ENCODE measurements at places on chromosomes 13 and 19.

- peaks cover 42% of the 10 kb centered on the region for H3K36me3 ChIP-seq
- H3K27ac ChIP-seq: peak overlapping the region; percentile 70
- H3K4me1 ChIP-seq: peaks cover 27% of the 10 kb centered on the region
- no peaks in the 10 kb centered on the region for H3K27me3 ChIP-seq
- H3K4me3 ChIP-seq: no peak overlapping the region
These were observed 16.1 kb upstream of the TPT1 start for GRCh38 chr13:45356966-45357672.

DNA sequence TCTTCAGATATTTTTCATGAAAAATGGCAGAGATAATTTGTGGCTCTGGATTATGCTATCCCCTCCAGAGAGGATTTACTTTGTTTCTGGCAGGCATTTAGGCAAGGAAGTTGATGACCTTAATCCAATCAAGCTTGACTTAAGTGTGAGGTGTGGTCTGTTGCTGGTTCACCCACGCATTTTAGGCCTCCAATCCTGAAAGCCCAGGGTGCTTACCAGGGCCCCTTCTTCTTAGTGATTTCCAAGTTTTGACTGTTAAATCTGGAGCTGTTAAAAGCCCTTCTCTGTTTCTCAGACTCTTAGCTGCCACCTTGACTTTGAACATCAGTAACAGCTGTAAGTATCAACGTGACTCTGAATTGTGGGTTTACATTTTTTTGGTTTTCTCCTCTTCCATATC is 161.8 kb downstream of the DNAJC15 start:
- no peak for DNase-seq
- H3K27me3 ChIP-seq: no peaks in the 10 kb centered on the region
- no peaks in the 10 kb centered on the region for H3K4me1 ChIP-seq
- H3K27ac ChIP-seq: no peak overlapping the region

GRCh38 chr13:43881580-43881979 is 1.9 kb downstream of the LACC1 start:
- no peaks in the 10 kb centered on the region for H3K27me3 ChIP-seq
- no peak overlapping the region for H3K27ac ChIP-seq
- H3K36me3 ChIP-seq: peaks cover 7% of the 10 kb centered on the region

GRCh38 chr13:82797876-82798275 is 1084.4 kb downstream of the SLITRK1 start:
- H3K4me1 ChIP-seq: no peaks in the 10 kb centered on the region
- no peak overlapping the region for H3K4me3 ChIP-seq
- H3K27ac ChIP-seq: no peak overlapping the region
- no peak for DNase-seq

DNA sequence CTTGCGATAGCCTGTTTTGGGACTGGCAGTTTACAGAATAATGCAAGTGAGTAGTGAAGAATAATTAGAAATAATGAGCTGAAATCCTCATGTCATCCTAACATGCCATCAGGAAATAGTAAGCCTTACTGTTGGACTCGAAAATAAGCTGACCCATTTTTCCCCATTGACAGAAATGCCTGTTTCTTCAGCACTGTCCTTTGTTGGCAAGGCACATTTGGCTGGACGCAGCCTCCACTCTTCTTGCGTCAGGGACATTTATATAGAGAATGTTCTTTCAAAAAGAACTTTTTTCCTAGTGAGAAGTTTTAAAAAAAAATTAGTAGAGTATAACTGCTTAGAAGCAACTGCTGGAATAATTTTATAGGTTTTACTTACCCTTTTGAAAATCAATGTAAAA is 47.1 kb downstream of the ARHGAP35 start:
- DNase-seq: no peak
- peaks cover 22% of the 10 kb centered on the region for H3K4me1 ChIP-seq
- no peak overlapping the region for H3K27ac ChIP-seq
- H3K27me3 ChIP-seq: no peaks in the 10 kb centered on the region
- peaks cover 12% of the 10 kb centered on the region for H3K36me3 ChIP-seq
- H3K4me3 ChIP-seq: no peak overlapping the region

- no peak overlapping the region for H3K27ac ChIP-seq
- no peaks in the 10 kb centered on the region for H3K36me3 ChIP-seq
- H3K4me1 ChIP-seq: no peaks in the 10 kb centered on the region
- no peak overlapping the region for H3K4me3 ChIP-seq
These were observed 566.3 kb downstream of the UQCRFS1 start for GRCh38 chr19:28646629-28647028.

DNA sequence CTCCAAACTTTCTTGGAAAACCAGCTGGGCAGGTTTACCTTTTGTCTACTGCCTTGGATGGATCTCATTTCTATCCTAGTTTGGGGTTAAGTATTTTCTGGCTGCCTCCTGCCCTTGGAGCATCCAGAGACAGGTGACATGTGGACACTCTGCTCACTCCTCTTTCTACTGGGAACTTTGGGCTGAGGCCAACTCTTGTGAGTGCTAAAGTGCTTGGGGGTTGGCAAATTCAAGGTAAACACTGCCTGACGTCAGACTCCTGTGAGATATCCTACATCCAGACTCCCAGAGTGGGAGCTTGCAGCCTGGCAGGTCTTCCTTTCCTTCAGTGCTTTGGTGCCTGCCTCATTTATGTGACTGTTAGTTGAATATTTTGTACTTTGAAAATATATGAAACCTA is 388.1 kb downstream of the KCNRG start:
- H3K36me3 ChIP-seq: no peaks in the 10 kb centered on the region
- H3K27ac ChIP-seq: no peak overlapping the region
- H3K4me1 ChIP-seq: peaks cover 18% of the 10 kb centered on the region

GRCh38 chr13:22092791-22093560 is 422.1 kb downstream of the FGF9 start:
- no peak overlapping the region for H3K27ac ChIP-seq
- H3K36me3 ChIP-seq: peaks cover 2% of the 10 kb centered on the region

DNA sequence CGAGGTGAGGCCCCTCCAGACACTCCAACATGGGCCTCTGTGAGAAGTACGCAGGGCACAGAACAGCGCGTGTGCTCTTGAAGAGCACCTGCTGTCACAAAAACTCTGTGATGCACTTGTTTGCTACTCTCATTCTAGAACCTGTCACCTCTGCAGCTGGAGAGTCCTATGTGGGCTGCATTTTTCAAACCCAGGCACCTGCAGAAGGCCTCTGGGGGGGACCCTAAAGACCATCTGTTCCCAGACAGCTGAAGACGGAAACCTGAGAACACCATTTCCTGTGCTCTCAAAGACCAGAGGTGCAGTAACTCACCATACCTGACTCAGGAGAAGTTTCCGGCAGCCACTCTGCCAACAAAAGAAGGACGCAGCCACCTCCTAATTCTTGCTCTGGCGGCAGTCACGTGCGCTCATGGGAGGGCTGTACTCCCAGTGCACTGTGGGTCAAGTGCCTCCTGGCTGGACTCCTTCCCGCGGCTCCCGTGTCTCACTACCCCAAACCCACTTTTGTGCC is 28.1 kb downstream of the RANBP3 start:
- H3K27ac ChIP-seq: no peak overlapping the region
- DNase-seq: no peak
- peaks cover 39% of the 10 kb centered on the region for H3K36me3 ChIP-seq
- no peaks in the 10 kb centered on the region for H3K27me3 ChIP-seq
- H3K4me1 ChIP-seq: peaks cover 84% of the 10 kb centered on the region

GRCh38 chr13:73171271-73171682 is 112.5 kb downstream of the KLF5 start:
- H3K27me3 ChIP-seq: no peaks in the 10 kb centered on the region
- no peak overlapping the region for H3K27ac ChIP-seq
- DNase-seq: no peak
- H3K4me3 ChIP-seq: no peak overlapping the region

GRCh38 chr13:46106839-46107371 is 2.1 kb upstream of the CPB2 start:
- DNase-seq: no peak
- peaks cover 12% of the 10 kb centered on the region for H3K27me3 ChIP-seq
- H3K4me1 ChIP-seq: peaks cover 4% of the 10 kb centered on the region
- no peak overlapping the region for H3K4me3 ChIP-seq

GRCh38 chr13:111461445-111462149 is 141.2 kb downstream of the TEX29 start:
- peaks cover 30% of the 10 kb centered on the region for H3K27me3 ChIP-seq
- H3K4me1 ChIP-seq: peaks cover 8% of the 10 kb centered on the region
- no peak overlapping the region for H3K27ac ChIP-seq
- DNase-seq: no peak
- no peak overlapping the region for H3K4me3 ChIP-seq
- no peaks in the 10 kb centered on the region for H3K36me3 ChIP-seq

GRCh38 chr13:42364613-42365000 is 92.7 kb downstream of the AKAP11 start:
- H3K36me3 ChIP-seq: no peaks in the 10 kb centered on the region
- no peak overlapping the region for H3K4me3 ChIP-seq
- DNase-seq: no peak
- no peaks in the 10 kb centered on the region for H3K27me3 ChIP-seq
- H3K27ac ChIP-seq: no peak overlapping the region

GRCh38 chr19:54436031-54436523 is 12.9 kb upstream of the LENG8 start:
- no peak for DNase-seq
- peaks cover 31% of the 10 kb centered on the region for H3K36me3 ChIP-seq
- peaks cover 17% of the 10 kb centered on the region for H3K4me1 ChIP-seq
- H3K27ac ChIP-seq: no peak overlapping the region
- no peak overlapping the region for H3K4me3 ChIP-seq

GRCh38 chr19:49152119-49152550 is 3.1 kb downstream of the HRC start:
- peaks cover 27% of the 10 kb centered on the region for H3K4me1 ChIP-seq
- peaks cover 6% of the 10 kb centered on the region for H3K36me3 ChIP-seq
- DNase-seq: no peak
- peaks cover 90% of the 10 kb centered on the region for H3K27me3 ChIP-seq
- H3K4me3 ChIP-seq: no peak overlapping the region

GRCh38 chr19:17948514-17948900 is 15.7 kb downstream of the CCDC124 start:
- no peak for DNase-seq
- H3K27me3 ChIP-seq: peaks cover 22% of the 10 kb centered on the region
- H3K4me3 ChIP-seq: peak overlapping the region; percentile 78

DNA sequence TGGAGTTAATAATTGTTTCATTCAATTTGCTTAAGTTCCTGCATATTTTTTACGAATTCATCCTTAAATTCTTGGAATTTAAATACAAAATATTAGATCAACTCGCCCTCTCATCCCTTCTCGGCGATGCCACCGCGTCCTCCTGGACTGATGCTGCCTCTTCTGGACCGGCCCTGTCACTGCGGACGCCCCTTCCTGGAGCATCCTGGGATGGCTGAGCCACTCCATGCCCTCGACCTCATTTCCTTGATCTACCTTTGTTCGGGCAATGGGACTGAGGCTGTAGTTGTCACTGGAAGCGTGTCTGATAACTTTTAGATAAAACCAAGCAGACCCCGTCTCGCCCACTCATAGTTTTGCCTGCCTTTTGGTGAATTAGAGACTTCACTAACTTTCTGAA is 283.7 kb downstream of the TEX29 start:
- H3K4me3 ChIP-seq: no peak overlapping the region
- no peak for DNase-seq
- no peak overlapping the region for H3K27ac ChIP-seq
- no peaks in the 10 kb centered on the region for H3K4me1 ChIP-seq
- no peaks in the 10 kb centered on the region for H3K36me3 ChIP-seq
- peaks cover 10% of the 10 kb centered on the region for H3K27me3 ChIP-seq

DNA sequence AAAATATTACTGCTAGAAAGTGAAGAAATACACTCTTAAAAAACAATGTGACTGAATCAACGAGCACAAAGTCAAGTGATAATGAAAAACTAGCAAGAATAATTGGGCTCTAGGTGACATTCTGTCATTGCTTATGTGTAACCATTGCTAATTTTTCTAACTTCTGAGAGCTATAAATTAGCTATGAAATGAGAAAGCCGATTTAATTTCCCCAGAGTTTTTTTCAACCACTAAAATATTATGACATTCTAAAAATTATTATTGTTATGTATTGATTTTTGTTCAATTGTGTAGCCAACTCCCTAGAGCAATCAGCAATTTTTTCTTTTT is 458.6 kb upstream of the ATXN8OS start:
- no peak overlapping the region for H3K4me3 ChIP-seq
- no peaks in the 10 kb centered on the region for H3K36me3 ChIP-seq
- H3K27ac ChIP-seq: no peak overlapping the region
- DNase-seq: no peak
- H3K27me3 ChIP-seq: no peaks in the 10 kb centered on the region

DNA sequence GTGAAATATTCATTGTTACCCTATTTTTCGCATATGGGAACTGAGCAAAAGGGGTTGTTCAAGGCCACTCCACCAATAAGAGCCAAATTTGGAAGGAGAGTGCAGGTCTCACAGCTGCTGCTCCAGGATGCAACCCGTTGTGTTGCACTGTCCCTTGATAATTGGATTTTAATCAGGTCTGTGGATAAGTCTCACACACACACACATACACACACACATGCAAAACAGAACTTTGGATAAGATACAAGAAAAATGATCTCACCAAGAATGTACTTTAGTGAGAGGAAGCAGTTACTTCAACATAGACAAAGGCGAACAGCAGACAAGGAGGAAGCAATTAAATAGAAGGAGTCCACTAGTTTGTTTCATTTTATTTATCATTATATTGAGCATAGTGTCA is 127.3 kb upstream of the EDNRB start:
- H3K4me3 ChIP-seq: no peak overlapping the region
- peaks cover 15% of the 10 kb centered on the region for H3K4me1 ChIP-seq
- H3K36me3 ChIP-seq: no peaks in the 10 kb centered on the region
- peaks cover 13% of the 10 kb centered on the region for H3K27me3 ChIP-seq

- H3K4me3 ChIP-seq: no peak overlapping the region
- no peaks in the 10 kb centered on the region for H3K27me3 ChIP-seq
- H3K4me1 ChIP-seq: peaks cover 60% of the 10 kb centered on the region
- peak overlapping the region; percentile 72 for H3K27ac ChIP-seq
- H3K36me3 ChIP-seq: peaks cover 6% of the 10 kb centered on the region
These were observed 37.9 kb downstream of the MBNL2 start for GRCh38 chr13:97259798-97260714.

DNA sequence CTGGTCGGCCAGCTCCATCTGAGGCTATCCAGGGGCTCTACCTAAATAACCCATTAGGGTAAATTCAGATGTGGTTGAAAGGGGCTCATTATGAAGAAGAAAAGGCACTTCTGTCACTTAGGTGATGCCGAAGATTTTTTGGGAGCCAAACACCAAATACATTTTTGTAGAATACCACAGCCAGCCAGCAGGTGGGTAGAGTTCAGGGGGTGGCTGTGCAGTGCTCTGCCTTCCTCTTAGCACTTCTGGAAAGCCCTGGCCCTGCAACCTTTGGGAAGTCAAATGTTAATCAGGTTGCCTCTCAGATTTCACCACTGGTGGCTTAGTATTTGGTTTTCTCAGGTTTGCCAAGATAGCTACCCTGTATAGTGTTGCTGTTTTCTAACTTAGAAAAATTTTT is 18.5 kb upstream of the GPR18 start:
- H3K4me1 ChIP-seq: peaks cover 98% of the 10 kb centered on the region
- no peak for DNase-seq
- H3K36me3 ChIP-seq: peaks cover 83% of the 10 kb centered on the region
- peak overlapping the region; percentile 57 for H3K27ac ChIP-seq

- H3K4me3 ChIP-seq: no peak overlapping the region
- peaks cover 36% of the 10 kb centered on the region for H3K36me3 ChIP-seq
- no peaks in the 10 kb centered on the region for H3K27me3 ChIP-seq
- peak overlapping the region; percentile 94 for H3K27ac ChIP-seq
- DNase-seq: peak; percentile 57
These were observed 12.5 kb upstream of the ACTN4 start for GRCh38 chr19:38634757-38635482.

- no peak overlapping the region for H3K27ac ChIP-seq
- H3K4me1 ChIP-seq: peaks cover 72% of the 10 kb centered on the region
- H3K36me3 ChIP-seq: no peaks in the 10 kb centered on the region
These were observed 12.5 kb downstream of the GADD45B start for GRCh38 chr19:2488405-2488941.
